ENCODE measurements at places on chromosomes 4 and X.
A peak's percentile ranks its signal among the peaks of the same experiment; 100 is the strongest.

- no peak for DNase-seq
These were observed 252.7 kb downstream of the OPHN1 start for GRCh38 chrX:68180579-68180978.

DNA sequence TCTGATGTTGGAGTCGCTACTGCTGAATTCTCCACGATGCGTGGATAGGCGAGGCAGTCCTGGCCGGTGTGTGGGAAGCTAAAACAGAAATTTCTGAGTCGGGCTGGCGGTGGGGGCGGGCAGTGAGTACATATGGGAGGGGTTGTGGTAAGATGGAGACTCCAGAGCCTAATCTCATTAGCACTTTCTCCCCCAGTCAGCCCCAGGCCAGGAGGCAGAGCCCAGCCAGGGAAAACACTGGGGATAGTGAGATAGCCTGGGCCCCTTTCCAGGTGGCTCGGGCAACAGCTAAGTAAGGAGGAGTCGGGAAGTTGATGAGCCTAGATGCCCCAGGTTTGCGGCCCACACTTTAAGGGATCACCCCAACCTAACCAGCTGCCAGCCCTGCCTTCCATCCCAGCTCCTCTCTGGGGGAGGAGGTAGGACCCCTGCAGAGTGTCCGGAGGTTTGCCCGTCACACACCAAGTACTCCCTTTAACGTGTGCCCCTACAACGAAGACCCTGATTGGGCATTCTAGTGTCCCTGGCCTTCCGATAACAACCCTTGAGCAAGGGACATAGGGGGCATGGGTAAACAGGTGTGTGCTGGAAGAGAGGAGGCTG lies 2.4 kb upstream of the LOC101059915 start:
- peak; percentile 8 for DNase-seq

DNA sequence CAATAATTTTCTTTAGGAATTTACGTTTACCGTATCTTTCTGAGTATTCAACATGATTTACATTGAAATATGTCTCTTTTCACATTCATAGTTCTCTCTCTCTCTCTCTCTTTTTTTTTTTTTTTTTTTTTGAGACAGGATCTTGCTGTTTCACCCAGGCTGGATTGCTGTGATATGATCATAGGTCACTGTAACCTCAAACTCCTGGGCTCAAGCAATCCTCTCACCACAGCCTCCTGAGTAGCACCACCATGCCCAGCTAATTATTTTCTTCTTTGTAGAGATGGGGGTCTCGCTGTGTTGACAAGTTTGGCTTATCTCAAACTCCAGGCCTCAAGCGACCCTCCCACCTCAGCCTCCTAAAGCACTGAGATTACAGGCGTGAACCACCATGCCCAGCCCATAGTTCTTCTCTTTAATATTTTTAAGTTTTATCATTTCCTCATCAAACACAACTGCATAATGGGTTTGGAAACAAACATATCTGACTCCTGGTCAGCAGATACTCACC lies 9.8 kb downstream of the SRP72 start:
- no peak for DNase-seq

DNA sequence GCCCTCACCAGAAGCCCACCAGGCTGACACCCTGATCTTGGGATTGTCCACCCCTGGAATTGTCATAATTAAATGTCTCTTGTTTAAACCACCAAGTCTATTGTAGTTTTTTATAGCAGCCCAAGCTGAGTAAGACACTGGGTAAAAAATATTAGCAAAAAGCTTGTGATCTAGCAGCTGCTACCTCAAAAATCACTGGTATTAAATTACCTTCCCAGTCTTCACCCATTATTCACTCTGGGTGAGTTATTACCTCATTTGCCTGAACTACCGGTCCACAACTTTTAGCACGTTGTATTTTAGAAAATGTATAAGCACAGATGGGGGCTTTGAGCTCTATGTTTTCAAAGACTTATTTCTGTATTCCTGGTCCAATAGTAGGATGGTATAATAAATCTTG lies 12.0 kb upstream of the TRIM61 start:
- DNase-seq: no peak

DNA sequence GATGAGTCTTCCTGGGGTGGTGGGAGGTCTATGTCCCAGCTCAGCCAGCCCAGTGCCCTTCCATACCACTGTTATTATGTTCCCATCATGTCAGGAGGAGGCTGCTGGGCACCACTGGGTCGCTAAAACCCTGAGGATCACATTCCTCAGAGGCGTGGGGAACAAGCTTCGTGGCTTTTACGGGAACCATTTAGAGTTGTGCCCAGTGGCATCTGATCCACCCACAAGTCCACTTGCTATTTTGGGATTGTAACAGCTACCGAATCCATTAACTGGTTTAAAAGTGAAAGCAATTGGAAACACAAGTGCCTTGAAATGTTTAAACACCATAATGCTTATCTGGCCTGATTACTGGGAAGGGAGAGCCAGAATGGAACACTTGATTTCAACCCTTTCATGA lies 13.1 kb upstream of the CCKAR start:
- no peak for DNase-seq

- DNase-seq: peak; percentile 95
These were observed 67.1 kb upstream of the TRIM2 start for GRCh38 chr4:153137159-153137558.

GRCh38 chr4:71304289-71304850 lies 34.5 kb upstream of the SLC4A4 start:
- DNase-seq: no peak

- DNase-seq: peak; percentile 60
These were observed 16.2 kb upstream of the AFF1 start for GRCh38 chr4:86918539-86919072.

DNA sequence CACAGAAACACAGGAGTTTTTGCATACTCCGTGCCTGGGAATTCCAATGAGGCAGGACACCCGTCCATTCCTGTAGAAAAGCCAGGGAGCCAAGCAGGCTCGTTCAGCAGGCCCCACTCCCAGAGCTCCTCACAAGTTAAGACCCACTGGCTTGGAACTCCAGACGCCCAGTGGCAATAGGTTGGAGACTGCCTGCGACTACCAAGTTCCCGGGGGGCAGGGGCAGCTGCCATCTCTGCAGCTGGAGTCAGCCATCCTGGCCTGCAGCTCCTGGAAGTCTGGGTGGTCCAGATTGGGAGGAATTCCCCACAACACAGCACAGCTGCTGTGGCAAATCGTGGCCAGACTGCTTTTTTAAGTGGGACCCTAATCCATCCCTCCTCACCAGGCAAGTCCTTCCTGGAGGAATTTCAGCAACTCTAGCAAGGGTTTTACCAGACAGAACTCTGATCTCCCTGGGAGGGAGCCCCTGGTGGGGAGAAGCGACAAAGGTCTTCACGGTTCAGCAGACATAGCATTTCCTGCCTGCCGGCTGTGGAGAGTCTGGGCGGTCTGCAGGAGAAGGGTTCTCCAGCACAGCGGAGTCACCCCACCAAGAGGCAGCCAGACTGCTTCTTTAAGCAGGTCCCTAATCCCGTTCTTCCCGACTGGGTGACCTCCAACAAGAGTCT lies 231.9 kb downstream of the STPG2 start:
- no peak for DNase-seq

DNA sequence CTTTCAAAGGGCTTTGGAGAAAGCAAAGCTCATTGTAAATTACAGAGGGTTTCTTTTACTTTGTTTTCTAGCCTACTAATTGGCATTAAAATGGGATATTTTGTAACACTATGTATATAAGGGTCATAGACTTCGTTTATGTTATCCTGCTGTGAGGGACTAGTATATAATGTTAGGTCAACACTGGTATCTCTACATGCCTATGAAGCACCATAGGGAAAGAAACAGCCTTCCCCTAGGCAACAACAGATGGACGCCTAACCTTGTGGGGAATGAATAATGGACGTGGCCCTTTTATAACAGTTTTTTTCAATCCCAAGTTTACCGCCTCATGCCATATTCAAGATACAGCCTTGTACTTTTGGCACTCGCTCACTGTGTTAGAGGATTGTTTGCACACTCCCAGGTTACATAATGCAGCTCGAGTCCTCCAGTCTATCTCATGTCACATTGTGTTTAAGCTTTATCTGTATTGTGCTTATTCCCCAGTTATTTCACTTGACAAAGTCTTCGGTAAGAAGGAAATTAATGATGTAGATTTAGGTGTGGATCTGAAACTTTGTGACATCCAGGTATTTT lies 711.0 kb downstream of the RPA4 start:
- DNase-seq: no peak

DNA sequence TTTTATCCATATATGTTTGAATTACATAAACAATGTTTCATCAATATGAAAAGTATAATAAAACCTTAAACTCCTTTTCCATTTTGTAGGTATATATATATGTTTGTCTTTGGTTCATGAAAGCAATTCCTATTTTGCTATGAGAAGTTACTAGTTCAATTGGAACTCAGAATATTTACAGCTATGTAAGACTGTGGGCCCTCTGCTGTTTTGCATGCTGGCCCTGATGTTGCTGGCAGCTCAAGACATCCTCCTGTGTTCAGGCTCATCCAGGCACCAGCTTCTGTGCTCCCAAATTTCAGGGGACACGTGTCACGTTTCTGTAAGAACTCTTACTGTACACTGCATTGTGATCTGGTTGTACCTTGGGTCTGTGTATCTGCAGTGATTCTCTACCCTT lies 38.7 kb upstream of the OTUD4 start:
- DNase-seq: no peak

- no peak for DNase-seq
These were observed 7.5 kb upstream of the SPINK2 start for GRCh38 chr4:56828784-56829535.

DNA sequence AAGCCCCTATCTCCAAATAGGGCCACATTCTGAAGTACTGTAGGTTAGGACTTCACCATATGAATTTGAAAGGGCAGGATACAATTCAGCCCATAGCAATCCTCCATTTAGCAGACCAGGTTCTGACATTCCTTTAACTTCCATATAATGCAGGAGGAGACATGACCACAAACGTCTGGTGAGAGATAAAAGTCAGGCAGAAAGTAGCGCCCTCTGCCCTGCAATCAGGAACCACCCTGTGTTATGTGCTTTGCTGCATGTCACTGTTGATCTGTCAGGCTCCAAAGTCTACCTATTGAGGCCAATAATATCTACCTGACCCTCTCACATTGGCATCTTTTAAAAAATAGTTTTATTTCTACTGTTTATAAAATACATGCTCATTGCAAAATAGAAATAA lies 30.2 kb upstream of the SEPSECS start:
- DNase-seq: no peak

DNA sequence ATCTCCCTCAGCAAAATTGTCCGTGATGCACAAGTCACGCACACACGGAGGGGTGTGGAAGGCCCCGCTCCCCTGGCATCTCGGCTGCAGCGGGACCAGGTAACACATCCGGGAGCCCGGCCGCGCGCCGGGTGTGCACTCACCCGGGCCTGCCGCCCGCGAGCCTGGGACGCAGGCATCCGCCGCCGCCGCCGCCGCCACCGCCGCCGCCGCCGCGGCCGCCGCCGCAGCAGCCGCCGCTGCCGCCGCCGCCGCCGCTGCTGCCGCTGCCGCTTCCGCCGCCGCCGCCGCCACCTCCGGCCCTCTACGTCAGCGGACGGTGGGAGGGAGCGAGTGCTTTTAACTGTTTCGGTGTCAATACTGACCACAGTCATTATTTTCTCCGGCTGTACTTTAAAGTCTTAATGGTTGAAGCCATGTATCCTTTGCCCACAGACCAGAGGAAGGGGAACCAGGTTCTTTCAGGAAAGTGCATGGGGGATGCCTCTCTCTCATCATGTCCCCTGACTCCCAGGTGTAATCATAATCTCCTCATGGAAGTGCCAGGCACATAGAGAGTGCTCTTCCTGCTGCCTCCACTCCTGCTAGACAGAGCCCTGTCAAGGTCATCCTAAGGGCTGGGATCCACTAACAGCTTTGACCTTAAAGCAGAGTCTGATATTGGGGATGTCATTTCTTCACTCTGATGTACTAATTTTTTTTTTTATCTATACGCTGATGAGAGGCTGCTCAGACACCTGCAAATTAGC lies 38.0 kb downstream of the MAGEE2 start:
- DNase-seq: peak; percentile 2

- no peak for DNase-seq
These were observed 348.4 kb upstream of the FAT1 start for GRCh38 chr4:187071946-187072600.

DNA sequence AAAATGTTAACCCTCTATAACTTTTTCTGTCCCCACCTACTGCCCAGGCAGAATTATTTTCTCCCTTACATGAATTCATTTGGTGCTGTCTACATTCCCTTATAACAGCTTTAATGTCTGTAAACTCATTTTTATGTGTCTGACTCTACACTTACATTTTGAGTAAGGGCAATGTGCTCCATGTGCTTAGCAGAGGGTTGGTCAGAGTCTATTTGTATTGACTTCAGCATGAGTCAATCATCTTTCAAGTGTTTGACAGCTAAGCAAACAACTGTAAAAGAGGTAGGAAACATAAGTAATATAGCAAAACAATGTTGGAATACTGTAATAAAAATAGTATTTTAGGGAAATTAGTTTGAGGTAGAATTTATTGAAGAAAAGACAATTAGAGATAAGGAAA lies 6.3 kb downstream of the IL15 start:
- no peak for DNase-seq

GRCh38 chr4:134885436-134885835 lies 683.8 kb upstream of the PABPC4L start:
- DNase-seq: no peak

GRCh38 chrX:73916931-73917667 lies 354.1 kb downstream of the CHIC1 start:
- DNase-seq: peak; percentile 94

DNA sequence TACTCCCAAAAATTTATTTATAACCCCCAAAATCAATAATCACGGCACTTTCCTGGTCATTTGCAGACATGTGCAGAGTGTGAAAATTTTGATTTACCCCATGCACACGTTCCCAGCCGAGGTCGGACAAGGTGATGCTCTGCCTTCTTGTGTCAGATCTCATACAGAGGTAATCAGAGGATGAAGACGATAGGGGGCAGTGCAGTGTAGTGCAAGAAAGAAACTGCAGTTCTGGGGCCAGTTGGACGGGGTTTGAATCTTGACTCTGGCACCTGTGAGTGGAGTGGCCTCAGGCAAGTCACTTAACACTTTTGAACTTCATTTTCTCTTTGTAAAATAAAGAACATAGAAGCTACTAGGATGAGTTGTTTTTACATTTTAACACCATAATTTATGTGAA lies 88.4 kb downstream of the FRMPD3 start:
- peak; percentile 65 for DNase-seq

GRCh38 chr4:89468602-89469001 lies 161.0 kb upstream of the GPRIN3 start:
- DNase-seq: no peak

DNA sequence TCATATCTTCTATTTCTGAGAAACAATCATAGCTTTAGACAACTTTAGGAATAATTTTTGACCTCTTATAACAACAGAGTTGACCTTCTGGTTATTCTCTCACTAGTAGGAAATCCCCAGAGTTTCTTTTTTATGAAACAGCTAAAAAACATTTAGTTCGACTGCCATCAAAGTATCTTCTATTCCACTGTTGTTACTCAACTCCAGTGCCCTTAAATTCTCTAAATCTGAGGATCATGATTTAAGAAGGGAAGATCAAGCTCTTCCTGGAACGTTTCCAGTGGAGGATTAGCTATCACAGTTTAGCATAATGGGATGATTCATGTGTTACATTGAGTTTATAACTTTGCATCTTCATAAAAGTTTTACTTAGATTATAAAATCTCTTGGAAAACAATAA lies 134.9 kb upstream of the VEGFC start:
- peak; percentile 90 for DNase-seq
